Lower leg skin (tissue), 4 donors: ENCODE measurements at places on chromosomes 1 and 21. TPM values are rescaled to one million over a fixed set of nuclear protein-coding genes. Genes with fewer than 3 reads are reported as not detected.

The PPT1 gene
- total RNA-seq, result 35.7 TPM

The PSMD4 gene
- total RNA-seq, result 69.9 TPM

The S100A2 gene
- total RNA-seq, result 95.1 TPM

The OR6N1 gene
- not detected for total RNA-seq

The FUCA1 gene
- total RNA-seq, result 11.6 TPM

The ATP8B2 gene
- 30.8 TPM for total RNA-seq

The MIXL1 gene
- not detected for total RNA-seq

The PFKFB2 gene
- 22.6 TPM for total RNA-seq

The HCRTR1 gene
- not detected for total RNA-seq

The PALMD gene
- 75.6 TPM for total RNA-seq

The GJA5 gene
- 2.0 TPM for total RNA-seq
